Activated CD4-positive, CD25-positive, alpha-beta regulatory T cell treated with anti-CD3 and anti-CD28 coated beads, Interleukin-2, amount 50 U/mL, for 24 hours (primary cell): ENCODE measurements at places on chromosomes 1 and 21.
A peak's percentile ranks its signal among the peaks of the same experiment; 100 is the strongest.

GRCh38 chr1:187033693-187034390, 205.1 kb downstream of the PLA2G4A start:
- no peak for ATAC-seq

- no peak for ATAC-seq
These were observed 2.7 kb downstream of the AKR7A2 start for GRCh38 chr1:19309123-19309813.

DNA sequence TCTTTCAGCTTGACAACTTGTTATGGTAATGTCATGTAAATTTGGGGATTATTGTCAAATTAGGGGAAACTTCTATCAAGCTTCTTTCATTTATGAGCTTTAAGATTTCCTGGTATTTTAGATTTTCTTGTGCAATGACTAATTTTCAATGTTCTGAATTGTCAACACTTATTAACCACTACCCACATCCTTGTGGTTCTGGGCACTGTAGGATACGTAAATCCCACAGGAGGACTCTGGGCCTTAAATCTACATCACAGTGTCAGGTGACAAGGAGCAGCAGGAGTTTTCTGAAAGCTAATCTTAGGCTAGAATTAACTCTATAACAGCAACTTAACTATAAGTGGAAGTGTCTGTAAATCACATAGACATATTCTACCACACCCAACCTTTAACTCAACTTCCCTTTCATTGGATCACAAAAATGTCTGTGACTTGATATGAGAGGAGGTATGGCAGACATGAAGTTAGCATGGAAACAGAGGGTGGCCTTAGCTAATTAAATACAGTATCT, 397.7 kb downstream of the HLX start:
- peak; percentile 17 for ATAC-seq

- no peak for ATAC-seq
These were observed 122.5 kb downstream of the ATG4C start for GRCh38 chr1:62906428-62906886.

DNA sequence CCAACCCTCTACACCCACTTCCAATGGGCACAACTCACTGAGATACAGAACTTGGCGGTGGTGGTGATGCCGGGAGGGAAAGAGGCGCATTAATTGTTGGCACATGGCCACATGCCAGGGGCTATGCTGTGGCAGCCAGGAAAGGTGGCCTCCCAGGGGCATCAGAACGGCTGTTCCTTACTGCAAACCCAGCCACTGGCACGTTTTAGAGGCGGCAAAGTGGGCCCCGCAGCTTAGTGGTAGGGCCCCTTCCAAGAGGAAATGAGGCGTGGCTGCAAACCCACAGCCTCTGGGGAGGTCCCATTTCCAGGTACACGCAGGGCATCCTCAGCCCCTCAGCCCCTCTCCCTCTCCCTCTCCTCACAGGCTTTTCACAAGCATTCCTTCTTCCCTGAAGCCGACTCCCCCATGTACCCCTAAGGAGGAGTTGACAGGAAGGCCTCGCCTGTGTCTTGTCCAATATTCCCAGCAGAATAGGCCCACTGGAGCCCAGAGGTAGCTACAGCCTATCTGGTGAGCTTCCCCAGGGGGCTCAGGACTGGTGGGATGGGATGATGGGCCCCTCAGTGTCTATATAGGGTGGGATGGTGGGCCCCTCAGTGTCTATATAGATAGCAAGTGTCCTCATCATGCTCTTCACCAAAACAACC, 166.2 kb downstream of the CLIC6 start:
- ATAC-seq: no peak

- peak; percentile 30 for ATAC-seq
These were observed 43.6 kb downstream of the TNFRSF9 start for GRCh38 chr1:7896994-7897393.
